Renal cortex interstitium (tissue), 15 donors: ENCODE measurements at places on chromosomes 4 and X. TPM values are rescaled to one million over a fixed set of nuclear protein-coding genes. Genes with fewer than 3 reads are reported as not detected.

DNA sequence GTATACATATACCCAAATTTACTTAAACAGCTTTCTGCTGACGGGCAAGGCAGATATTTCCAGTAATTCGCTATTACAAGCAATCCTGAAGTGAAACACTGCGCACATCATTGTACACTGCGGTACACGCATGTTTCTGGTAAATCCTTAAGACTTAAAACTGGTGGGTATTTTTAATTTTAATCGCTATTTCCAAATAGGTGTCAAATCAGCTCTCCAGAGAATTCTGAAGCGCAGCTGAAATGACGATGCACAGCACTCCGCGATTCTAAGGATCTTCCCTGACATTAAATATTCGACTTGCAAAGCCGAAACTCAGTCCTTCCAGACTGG lies 361 bp downstream of the TMEM128 start:
- DNase-seq, result no peak

CLDN22 gene
- polyA plus RNA-seq, result 0.85 TPM

DNA sequence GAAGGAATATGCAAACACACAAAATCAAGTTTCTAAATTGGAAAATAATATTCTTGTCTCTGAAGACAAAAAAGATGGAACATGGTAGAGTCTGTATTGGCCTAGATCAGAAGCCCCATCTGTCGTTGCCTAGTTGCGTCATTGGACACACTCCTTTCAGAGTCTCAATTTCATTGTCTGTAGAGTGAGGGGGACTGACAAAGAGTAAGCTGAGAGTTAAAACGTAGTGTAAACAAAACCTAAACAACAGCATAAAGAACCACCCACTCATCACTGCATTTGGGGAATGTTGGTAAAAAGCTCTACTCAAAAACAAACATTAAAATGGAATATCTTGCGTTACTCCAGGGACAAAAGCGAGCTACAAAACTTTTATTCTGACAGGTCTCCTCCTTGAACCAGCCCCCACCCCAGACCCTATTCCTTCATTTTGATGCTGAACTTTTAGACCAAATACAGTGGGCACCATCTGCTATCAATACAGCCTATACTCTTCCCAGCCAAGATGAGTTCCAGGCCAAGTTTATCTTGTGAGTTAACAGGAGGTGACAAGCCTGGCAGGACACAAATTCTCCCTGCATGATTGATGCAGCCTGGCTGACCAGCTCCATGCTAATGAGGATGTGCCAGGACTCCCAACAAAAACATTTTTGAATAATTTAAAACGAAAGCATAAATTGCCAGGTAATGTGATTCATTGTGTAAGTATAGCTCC lies 125.2 kb downstream of the COL25A1 start:
- DNase-seq, result no peak

DNA sequence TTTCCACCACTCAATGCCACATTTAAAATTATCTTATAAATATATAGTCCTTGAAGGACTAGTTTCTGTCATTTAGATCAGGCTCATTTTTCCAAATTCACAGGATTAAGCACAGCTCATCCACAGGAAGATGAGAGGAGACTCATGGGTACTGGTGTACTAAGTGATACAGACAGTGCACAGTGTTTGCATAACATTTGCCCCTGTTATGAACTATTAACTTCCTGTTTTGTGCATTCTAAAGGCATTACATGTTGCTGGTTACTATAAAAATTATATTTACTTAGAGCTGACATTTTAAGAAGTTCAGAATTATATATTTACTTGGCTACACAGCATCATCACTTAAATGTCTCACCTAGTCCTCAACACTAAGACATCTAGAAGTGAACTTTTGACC lies 772.0 kb downstream of the TECRL start:
- no peak for DNase-seq

DNA sequence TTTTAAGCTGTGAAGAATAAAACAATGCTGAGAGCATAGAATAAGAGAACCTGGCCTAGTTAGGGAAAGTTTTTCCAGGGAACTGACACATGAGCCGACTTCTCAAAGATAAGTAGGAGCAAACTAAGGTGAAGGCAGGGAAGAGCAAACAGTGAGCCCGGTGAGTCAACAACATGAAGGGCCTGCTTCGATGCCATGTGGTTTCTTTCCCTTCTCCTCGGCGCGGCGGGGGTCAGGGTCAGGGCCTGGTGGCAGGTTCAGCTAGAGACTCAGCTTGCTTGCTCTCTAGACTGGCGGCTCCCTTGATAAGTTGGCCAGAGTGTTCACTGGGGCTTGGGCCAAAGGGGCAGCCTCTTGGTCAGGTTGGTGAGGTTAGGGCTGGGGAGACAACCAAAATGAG lies 81.1 kb downstream of the DLG3 start:
- no peak for DNase-seq

DNA sequence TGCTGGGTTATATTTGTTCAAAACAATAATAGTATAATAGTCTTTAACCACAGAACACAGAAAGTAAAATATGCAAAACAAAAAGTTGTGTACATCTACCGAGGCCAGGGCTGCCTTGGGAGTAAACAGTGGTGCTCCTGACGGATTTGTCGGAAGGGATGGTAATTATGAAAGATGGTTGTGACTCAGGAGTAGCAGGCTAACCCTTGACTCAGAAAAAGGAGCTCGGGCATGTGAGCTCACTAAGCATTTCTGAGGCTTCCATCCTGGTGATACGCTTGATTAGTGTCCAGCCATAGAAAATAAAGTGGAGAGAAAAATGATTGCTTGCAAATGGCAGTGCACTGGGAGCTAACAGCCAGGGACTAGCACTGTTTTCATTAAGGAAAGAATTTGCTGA lies 53.2 kb upstream of the SPANXB1 start:
- no peak for DNase-seq

DNA sequence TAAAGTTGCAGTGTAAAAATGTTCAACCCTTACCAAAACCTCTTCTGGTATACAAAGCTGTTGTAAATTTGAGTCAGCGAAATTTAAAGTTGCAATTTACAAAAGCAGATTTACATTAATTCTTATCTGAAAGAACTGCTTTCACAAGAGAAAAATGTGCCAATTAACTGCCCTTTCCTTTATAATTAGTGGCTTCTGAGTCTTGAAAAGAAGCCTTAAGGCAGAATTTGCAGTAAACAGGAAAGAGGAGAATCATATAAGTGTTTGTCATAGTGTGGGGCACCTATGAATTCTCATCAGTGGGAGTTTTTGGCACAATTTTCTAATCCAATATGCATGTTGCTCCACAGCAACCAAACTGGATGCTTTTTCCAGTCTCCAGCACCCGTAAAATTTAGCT lies 125.3 kb upstream of the GABRG1 start:
- no peak for DNase-seq

DNA sequence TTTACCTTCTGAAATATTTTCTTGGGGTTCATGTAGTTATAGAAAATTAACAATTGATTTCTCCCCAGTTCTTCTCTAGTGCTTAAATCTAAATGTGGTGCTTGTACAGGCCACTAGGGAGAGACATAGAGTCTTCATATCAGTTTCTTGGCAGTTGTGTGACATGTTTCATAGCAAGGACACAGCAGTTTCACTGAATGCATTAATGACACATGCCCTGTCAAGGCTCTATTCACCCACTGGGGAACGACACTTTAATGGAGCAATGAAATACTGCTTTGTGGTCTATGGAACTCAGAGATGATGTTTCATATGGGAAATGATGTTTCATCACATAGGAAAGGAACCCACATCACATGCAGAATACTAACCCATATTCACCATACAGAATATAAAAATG lies 2.8 kb downstream of the VEGFC start:
- no peak for DNase-seq
